ENCODE measurements at places on chromosomes 5 and 9.

GRCh38 chr5:147963948-147964693 lies 57.8 kb upstream of the C5orf46 start:
- DNase-seq = no peak

DNA sequence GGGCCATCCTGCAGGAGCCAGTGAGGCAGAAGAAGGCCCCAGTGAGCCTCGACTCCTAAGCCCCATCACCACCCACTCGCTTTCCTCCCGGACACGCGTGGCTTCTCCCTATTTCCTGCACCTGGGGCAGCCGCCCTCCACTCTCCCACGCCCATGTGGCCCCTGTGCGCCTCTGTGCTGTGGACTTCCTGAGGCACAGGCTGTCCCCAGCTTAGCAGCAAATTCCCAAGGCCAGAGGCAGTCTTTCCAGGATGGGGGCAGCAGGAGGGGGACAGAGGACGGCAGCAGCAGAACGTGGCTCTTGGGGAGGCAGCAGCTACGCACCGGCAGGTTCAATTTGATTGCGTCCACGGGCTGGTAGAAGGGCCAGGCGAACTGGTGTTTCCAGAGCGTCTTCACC lies 14.9 kb downstream of the BRD3 start:
- DNase-seq = no peak

GRCh38 chr9:22922222-22922621 lies 475.6 kb downstream of the DMRTA1 start:
- DNase-seq = no peak

DNA sequence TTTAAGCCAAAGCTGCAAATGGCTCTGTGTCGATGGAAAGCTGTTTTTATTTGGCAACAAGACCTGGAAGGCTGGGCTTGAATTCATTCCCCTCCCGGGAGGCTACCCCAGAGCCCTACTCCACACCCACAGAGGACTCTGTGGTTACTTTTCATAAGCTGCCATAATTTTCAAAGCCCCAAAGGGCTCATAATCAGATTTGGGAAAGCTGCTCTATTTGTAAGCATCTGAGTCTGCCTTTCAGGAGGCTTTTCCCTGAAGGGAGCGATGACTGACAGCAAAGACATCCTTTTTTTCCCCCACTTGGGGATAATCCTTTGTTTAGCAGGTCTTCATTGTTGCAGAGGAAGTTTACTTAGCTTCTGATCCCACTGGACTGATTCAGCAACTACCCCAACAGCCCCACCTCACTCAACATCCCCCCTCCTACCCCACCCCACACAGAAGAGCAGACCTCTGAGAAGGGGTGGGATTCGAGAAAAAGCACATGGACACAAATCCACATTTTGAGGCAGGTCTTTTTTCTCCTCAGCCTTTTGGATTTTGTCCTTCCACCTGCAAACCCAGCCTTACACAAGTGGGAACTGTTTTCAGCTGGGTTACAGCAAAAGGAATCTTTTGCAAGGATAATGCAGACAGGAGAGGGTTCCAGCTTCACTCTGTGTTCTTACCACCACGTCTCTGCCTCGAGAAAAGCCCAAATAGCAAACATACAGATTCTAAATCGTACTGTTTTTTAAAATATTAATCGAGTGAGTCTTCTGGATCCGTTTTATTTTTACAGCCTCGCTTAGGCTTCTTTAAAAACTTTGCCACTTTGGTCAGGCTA lies 244.4 kb upstream of the TUT7 start:
- DNase-seq = no peak

GRCh38 chr9:109403766-109404320 lies 83.0 kb upstream of the EPB41L4B start:
- DNase-seq = no peak

- DNase-seq = no peak
Observed at GRCh38 chr5:151318850-151319732, 15.5 kb upstream of the SLC36A3 start.

DNA sequence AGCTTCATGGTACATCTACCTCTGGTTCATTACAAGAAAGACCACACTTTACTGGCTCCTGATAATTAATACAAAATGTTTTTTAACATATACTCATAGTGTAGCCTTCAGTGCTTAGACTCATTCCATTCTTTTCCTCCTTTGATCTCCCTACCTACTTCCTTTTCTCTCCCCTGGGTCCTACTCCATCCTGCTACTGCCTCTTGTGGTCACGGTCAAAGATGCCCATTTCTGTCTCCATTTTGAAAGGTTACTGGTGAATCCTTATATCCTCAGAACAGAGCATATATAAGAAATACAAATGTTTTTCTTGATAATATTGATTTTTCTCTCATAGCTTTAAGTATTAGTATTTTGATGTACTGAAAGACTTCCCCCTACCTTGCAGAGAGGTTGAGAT lies 375.9 kb downstream of the ARRDC3 start:
- no peak for DNase-seq

DNA sequence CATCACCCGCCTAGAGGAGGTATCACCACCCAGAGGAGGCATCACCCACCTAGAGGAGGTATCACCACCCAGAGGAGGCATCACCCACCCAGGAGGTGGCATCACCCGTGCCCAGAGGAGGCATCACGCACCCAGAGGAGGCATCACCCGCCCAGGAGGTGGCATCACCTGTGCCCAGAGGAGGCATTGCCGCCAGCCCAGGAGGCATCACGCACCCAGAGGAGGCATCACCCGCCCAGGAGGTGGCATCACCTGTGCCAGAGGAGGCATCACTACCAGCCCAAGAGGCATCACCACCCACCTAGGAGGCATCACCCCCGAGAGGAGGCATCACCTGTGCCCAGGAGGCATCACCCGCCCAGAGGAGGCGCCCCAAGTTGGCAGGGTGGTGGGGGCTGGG lies 2.6 kb downstream of the NOTCH1 start:
- no peak for DNase-seq

GRCh38 chr5:2598503-2598902 lies 153.0 kb downstream of the IRX2 start:
- no peak for DNase-seq

DNA sequence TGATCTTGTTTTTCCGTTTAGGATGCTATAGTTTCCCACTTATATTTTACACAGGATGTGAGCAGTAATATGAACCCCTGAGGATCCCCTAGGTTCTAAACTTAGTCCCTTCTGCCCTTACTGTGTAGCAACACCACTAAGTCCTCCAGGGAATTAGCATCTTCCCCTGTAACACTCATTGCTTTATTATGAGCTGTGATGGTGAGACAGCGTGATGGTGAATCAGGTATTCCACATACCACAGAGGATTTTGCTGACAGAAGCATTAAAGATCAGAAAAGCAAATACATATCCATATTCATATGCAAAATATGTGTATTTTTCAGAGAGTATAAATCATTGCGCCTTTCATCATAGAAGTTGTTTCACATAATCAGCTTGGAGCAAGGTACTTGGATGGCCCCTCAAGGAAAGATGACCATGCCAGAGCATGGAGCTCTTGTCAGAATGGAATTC lies 317.0 kb downstream of the ICE1 start:
- no peak for DNase-seq

DNA sequence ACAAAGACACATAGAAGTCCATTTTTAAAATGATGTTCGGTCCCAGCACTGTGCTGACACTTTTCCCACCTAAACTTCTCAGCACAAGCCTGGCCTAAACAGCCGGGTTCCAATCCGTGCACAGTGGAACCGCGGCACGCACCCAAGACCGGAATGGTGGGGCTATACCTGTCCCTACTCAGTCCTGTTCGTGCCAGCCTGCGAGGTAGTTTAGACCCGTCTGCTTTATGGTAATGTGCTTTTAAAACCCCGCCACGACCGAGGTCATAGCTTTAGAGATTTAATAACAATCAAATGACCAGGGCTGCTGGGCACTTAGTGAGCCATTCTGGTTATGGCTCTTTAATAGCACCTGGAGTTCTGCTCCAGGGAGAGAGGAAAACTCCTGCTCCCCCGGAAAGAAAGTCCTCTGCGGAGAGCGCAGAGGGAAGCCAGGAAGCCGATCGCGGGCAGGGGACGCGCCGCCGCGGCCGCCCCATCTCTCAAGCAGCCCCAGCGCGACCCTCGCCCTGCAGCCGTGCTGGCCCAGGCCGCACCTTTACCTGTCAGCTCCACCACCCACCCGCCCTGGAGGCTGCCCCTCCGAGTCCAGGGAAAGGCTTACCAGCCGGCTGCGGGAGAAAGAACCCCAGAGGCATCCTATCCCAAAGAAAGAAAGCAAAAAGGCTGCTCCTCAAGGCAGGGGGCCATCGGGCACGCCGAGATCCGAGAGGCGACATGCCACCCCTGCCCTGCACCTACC lies 511 bp downstream of the ARL15 start:
- DNase-seq = no peak

Data from NCI-H1417 treated with DMSO at 0.1 percent for 48 hours (cell line).